ENCODE measurements at places on chromosomes 4 and X.
A peak's percentile ranks its signal among the peaks of the same experiment; 100 is the strongest.

DNA sequence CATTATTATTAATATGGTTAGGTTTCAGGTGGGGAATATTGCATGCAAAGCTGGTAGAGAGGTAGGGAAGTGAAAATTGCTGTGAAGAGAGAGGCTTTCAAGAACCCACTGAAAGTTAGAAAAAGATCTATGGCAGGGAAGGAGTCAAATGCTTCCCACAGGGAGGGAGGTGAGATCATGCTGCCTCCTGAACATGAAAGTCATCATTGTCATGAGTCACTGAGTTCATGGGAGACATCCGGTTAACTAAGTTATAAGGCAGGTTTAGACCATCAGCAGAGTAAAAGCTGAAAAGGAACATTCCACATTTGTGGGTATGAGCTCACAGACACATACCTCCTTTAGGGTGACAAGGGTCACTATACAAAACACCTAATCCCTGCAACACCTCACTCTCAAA is 16.2 kb downstream of the GATB start:
- no peak for DNase-seq

DNA sequence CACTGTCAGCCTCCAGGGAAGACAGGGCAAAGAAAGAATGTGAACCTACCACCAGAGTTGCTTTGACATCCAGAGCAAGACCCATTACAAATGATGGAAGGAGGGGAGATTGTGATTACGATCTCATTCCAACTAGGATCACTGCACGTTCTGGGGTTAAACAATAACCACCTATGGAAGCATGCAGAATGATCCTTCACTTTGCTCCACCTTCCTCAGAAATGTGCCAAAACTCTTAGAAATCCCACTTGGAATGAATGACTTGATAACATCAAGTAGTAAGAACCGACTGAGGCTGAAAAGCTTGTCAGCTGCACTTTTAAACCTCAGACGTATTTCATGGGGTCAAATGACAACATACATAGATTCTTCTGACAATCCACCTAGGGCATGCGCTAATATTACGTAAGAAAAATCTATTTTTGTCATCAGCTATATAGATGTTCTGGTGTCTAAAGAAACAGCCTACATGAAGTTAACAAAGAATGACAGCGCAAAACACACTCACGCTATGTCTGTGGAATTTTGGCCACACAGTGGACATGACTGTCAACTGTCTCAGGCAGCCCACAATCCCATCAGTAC is 3.5 kb upstream of the STS start:
- DNase-seq, result no peak

DNA sequence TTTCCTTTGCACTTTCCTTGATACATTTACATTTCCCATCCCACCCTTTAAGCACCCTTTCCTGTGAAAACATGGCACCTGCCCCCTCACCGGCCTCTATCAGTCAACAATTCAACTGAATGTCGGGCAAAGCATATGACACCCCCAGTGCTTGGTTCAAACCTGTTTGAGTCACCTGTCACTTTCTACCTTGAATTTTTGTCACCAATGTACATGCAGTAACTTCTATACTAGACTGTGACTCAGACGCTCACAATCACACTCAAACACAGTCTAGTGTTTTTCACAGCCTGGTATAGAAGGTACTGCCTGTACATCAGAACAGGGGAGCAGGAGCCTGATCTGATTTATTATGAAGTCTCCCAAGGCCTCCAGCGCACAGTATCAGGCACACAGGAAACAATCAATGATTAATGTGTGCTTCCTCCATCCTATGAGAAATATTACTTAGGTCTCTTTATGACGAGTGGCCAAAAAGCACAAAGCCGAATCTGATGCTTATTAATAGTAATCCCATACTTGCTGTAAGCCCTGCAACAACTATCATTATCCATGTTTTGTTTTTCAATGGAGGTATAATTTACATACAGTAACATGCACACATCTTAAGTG is 49.2 kb upstream of the FAM9C start:
- DNase-seq, result no peak

DNA sequence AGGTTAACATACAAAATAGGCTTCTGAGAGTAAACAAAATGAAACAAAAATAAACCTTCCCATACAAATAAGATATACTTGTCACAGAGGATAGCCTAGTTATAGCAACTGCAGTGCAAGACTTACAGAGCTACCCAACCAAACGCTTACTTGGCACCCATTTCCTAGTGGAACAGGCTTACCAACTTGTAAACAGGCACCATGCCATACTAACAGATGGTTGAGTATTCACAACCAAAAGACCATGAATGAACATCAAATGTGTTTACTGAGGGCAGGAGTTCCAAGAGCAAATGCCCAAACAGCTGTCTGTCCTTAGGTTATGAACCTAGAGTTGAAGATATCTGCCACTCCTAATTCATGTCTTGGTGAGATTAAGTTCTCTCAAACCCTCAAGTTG is 2629.2 kb downstream of the PCDH7 start:
- peak; percentile 40 for DNase-seq

GRCh38 chr4:14167876-14168510 is 540.5 kb upstream of the BOD1L1 start:
- no peak for DNase-seq

- no peak for DNase-seq
Observed at GRCh38 chr4:139458999-139459398, 5.1 kb downstream of the RAB33B start.

- peak; percentile 72 for DNase-seq
Observed at GRCh38 chr4:138182838-138183426, 59.2 kb downstream of the SLC7A11 start.

- DNase-seq, result no peak
Observed at GRCh38 chrX:150805736-150806135, 92.7 kb downstream of the CD99L2 start.

DNA sequence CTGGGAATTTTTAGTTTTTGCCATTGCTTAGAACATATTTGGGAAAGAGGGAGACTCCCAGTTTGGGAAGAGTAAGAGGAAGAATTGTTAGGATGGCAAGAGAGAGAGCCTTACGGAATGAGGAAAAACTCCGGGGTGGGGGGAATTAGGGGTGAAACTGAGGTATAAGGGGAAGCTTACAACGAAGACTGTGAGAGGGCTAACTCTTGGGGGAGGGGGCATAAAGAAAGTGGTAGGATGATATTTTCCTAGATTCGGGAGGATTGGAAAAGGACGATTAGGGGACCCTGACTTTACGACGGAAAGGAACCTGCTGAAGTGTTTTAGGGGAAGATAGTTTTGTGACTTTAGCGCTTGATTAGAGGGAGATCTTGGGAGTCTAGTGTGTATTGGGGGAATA is 86.2 kb upstream of the HPRT1 start:
- no peak for DNase-seq
